Cortex of kidney (tissue), 1 donor: ENCODE measurements at places on chromosomes 11 and 22.

DNA sequence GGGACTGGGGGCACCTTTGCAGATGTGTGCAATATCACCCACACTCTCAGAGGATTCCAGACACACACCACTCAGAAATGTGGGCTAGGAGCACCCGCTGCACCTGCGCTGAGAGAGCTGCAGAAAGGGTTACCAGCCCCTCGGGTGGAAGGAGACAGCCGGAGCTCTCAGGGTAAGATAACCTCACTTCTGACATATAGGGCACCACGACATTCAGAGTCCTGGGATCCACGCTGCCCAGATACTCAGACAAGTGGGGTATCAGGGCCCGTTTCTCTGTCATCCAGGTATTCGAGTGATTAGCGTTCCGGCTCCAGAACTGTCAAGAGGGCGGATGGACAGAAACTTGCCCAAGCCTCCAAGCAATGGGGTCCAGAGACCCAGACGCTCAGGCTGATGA is 6.2 kb upstream of the SYT8 start:
- no peak for DNase-seq

GRCh38 chr11:134272381-134273316 is 3.5 kb upstream of the GLB1L3 start:
- no peak for DNase-seq

GRCh38 chr11:119525180-119525866 is 102.4 kb upstream of the THY1 start:
- no peak for DNase-seq

GRCh38 chr22:26690654-26691376 is 33.4 kb downstream of the MIAT start:
- DNase-seq = no peak

DNA sequence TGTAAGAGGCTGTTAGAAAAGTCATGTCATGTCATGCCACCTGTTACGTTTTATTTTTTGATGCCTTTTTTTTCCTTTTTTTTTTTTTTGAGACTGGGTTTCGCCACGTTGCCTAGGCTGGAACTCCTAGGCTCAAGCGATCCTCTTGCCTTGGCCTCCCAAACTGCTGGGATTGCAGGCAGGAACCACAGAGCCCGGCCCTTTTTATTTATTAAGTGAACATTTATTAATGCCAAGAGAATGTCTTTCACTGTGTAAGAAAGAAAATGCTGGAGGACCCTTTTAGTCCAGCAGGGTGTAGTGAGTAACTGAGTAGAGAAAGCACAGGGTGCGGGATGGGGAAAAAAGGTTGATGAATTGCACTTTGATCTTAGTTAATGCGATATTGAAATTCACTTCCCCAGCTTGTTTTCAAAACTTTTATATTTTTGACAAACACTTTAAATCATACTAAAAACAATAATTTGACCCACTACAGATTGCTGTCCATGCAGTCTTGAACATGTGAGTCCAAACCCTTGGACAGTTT is 2.3 kb upstream of the XBP1 start:
- DNase-seq = no peak

- no peak for DNase-seq
Measured at GRCh38 chr11:112806876-112807275, 154.3 kb upstream of the NCAM1 start.

- DNase-seq = no peak
Measured at GRCh38 chr22:24337894-24338645, 67.4 kb downstream of the SPECC1L start.

DNA sequence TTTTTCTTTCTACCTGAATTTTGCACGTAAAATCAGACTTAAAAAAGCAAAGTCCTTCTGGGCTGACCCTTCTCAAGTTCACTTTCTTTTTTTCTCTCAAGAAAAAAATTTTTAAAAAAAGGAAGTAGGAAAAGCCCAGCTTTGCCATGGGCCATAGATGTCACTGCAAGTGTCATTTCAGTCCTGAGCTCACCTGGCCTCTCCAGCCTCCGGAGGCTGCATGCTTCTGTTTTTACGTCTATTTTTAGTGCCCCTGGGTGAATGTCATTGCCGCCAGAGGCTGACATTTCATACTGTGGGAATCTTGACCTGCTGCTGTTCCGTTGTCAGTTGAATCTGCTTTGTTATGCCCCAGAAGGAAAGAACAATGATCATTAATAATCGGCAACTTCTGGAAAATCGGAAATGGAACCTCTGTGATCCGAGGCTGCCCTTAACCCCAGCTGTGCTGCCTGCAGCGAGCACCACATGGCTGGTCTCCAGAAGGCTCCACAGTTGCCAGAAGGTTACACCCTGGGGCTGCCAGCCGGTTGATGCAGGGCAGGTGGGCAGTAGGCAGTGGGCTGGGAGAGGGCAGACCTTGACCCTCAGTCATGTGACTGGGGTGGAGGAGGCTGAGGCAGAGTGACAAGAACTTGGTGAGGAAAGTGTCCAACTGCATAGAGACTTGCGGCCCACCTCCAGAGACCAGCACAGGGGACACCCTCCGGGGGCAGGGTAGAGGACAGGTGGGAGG is 16.7 kb upstream of the MYEOV start:
- DNase-seq = no peak

GRCh38 chr22:41828516-41828915 is 4.4 kb upstream of the SREBF2 start:
- no peak for DNase-seq

GRCh38 chr11:61893981-61894380 is 2.6 kb upstream of the FADS3 start:
- DNase-seq = no peak

GRCh38 chr11:73866586-73866996 is 10.1 kb downstream of the COA4 start:
- no peak for DNase-seq

DNA sequence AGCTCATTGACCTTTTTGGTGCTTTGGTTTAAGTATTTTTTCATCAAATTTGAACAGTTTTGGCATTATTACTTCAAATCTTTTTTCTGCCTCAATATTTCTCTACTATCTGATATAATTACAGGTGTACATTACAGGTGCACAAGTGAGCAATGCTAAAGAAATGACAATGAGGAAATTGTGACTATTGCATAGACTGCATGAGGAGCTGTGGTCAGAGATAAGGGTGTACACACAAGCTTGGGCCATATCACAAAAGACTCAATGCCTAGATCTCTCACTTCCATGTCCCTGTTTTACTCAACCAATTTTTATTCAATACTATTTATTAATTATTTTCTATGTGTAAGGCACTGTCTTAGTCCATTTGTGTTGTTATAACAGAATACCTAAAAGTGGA is 251.0 kb upstream of the UBASH3B start:
- DNase-seq = no peak

DNA sequence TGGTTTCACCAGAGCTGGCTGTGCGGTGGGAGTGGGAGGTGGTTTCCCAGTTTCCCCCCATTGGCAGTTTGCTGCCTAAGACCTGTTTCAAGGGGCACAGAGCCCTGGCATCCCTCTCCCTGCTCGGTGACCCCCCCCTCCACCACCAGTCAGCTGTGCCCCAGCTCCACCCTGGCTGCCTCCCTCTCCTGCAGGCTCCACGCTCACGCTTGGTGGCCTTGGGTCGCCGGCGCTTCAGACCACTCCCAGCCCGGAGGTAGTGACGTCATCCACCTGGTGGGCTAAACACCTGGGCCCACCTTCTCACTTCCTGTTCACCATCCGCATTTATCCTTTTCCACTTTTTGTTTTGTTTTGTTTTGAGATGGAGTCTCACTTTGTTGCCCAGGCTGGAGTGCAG is 7.8 kb downstream of the GAL start:
- DNase-seq = no peak

DNA sequence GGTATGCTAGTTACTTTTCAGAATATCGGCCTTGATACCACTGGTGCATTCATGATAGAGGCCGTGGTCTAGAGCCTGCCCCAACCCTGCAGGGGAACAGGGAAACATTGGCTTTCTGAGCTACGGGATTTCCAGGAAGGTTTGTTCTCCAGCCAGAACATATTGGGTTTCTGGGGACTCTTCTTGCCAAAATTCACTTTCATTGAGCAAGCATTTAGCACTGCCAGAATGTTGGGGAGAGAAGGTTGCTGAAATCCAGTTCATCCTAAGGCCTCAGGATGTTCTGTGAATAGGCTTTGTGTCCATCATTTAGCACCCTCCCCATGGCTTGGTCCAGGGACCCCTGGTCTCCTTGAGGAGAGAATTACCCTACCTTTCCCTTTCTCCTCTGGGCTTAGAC is 36.7 kb downstream of the DRG1 start:
- no peak for DNase-seq

GRCh38 chr22:47310601-47311000 is 548.2 kb downstream of the TBC1D22A start:
- no peak for DNase-seq

- no peak for DNase-seq
Measured at GRCh38 chr11:12430954-12431595, 53.7 kb downstream of the PARVA start.

GRCh38 chr11:124861670-124862069 is 3.6 kb upstream of the ROBO3 start:
- no peak for DNase-seq

DNA sequence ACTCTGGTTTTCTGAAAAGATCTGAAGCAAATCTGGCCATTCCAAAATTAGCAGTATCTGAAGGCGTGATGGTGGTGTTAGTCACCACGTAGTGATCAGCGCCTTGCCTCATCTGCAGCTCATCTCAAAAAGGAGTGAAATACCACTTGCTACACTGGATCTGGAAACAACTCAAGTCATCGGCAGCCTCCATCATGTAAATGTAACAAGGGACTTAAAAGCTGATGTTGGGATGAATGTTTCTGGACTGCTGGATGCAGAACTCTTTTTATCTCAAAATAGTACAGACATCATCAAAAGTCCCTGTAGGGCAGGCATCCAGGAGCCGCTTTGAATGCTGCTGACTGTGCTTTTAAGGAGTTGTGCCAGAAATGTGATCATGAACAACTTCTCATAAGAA is 14.1 kb upstream of the APLP2 start:
- no peak for DNase-seq

DNA sequence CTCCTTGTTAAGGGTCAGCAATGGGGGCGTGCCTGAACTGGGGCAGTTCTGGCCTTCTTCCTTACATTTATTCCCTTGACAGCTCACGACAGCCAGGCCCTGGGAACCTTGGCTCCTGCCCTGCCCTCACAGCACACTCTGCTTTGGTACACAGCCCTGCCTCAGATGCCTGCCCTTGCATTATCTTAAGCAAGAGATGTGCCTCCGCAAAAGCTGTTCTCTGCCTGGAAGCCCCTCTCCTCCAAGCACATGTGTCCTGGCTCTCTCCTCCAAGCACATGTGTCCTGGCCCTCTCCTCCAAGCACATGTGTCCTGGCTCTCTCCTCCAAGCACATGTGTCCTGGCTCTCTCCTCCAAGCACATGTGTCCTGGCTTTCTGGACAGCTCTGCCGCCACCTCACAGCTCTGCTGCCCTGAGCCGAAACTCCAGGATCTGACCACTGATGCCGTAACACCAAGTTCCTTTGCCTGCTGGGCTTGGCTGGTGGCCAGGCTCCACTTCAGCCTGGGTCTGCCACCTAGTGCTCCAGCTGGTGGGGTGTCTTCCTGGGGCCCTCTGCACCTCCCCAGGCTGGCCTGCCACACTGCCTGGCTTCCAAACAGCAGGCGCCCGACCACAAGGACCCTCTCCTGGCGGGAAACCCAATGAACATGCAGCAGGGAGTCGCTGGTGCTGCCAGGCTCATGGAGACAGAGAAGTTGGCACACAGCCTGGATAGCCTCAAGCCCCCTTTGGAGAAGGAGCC is 53.0 kb downstream of the SCUBE1 start:
- DNase-seq = no peak

DNA sequence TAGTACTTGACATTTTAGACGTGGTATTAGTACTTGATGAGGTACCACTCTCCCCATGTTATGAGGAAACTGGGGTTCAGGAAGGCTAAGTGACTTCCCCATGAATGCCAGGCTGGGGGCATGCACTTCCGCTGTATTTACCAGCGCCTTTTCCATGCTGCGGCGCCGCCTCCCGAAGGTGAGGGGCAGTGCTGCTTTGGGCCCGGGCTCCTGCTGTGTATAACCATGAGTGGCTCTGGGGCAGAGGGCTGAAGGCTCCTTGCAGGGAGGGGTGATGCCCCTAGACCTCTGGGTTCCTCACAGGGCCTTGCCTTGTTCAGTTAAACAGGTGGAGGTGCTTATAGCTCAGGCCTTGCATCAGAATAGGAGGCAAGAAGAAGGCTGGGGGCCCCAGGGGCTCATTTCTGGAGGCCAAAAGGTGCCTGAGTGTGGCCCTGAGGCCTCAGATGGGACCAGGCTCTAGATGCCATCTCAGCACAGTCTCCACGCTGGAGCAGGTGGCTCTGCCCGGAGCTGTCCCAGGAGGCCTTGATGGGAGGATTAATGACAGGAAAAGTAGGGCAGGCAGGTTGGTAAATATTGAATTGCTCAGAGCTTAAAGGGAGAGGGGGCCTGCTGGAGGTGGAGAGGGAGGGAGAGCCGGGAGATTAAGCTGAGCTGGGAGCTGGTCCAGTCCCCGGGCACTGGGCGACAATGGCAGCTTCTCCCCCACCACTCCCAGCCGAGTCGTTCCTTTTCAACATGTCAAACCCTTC is 129.6 kb downstream of the CEP164 start:
- no peak for DNase-seq

DNA sequence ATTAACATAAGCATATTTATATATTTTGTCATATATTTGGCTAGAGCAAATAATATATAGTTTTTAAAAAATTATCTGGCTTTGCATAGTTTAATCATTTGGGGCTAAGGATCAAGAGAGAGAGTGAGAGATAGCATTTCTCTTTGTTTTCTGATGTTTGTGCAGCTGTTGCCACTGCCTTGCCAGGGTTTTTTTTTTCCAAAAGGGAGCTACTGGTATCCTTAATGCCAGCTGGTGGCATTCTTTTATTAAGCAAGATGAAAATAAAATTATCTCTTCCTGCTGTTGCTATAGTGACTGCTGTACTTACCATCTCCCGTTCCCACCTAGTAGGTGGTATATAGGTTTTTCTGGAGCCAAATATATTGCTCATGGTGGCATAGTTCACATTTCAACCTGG is 793.3 kb upstream of the ARHGAP42 start:
- no peak for DNase-seq

GRCh38 chr11:115180272-115180671 is 323.9 kb downstream of the CADM1 start:
- no peak for DNase-seq

DNA sequence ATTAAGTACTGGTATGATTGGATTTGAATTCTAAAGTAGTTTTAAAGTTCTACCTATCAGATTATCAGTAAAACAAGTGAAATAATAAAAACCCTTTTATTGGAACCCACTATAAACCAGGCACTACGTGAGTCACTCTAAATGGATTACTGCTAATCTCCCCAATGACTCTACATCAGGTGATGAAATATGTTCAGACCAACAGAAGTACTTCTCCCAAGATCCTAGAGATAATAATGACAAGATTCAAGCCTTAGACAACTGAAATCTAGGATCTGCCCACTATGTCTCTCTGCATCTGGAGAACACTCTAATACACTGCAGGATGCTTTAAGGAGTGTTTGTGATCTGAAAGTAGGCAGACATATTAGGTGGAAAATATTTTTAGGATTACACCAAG is 652.1 kb upstream of the CHORDC1 start:
- DNase-seq = no peak

GRCh38 chr11:129278586-129279319 is 86.6 kb upstream of the ARHGAP32 start:
- DNase-seq = no peak

GRCh38 chr22:46587492-46588278 is 32.5 kb upstream of the GRAMD4 start:
- DNase-seq = no peak

- no peak for DNase-seq
Measured at GRCh38 chr11:67483831-67484665, 1.2 kb downstream of the AIP start.
